ENCODE measurements at places on chromosomes 3 and 15. TPM values are rescaled to one million over a fixed set of nuclear protein-coding genes. Genes with fewer than 3 reads are reported as not detected.

Gene SPATA12
- total RNA-seq, result 1.9 TPM

Gene VGLL3
- not detected for total RNA-seq

Gene TM4SF1
- 154 TPM for total RNA-seq

Gene GNAT1
- not detected for total RNA-seq

Gene FETUB
- 0.45 TPM for total RNA-seq

Gene TBC1D2B
- 14.5 TPM for total RNA-seq

Gene KY
- not detected for total RNA-seq

- DNase-seq, result peak; percentile 13
These were observed 446.5 kb downstream of the GRM7 start for GRCh38 chr3:7307410-7307809.

DNA sequence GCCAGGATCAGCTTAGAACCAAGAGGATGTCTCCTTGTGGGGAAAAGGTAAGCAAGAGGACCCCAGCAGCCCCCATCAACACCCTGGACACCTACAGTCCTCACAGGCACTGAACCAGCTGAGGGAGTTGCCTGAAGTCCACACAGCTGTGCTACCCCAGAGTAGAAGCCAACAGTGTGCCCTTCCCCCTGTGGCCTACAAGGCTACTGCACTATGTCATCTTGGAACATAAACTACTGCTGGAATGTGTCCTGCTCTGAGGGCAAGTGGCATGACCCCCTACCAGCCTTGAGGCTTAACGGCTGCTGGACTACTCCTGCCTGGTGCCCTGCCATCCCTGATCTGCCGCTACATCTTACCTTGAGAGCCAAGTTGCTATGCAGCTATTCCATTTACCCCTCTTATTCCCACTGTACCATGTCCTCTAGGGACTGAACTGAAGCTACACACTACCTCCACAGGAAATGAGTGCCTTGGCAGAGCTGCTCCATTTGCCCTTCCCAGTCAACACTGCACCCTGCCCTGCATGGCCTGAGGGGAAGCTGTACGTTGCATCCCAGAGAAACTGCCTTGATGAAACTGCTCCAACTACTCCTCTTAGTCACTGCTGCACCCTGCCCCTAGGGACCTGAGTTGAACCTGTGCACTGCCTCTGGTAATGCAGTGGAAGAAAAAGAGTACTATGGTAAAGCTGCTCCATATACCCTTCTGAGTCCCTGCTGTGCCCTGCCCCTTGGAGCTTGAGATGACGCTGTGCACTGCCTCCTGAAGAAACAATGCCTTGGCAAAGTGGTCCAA, 40.2 kb upstream of the ATP13A5 start:
- DNase-seq, result no peak

- DNase-seq, result no peak
These were observed 10.6 kb upstream of the ITPKA start for GRCh38 chr15:41483115-41483514.

- peak; percentile 71 for DNase-seq
These were observed 365.5 kb downstream of the SHQ1 start for GRCh38 chr3:72482589-72483321.

- peak; percentile 50 for DNase-seq
These were observed 3.6 kb upstream of the CLDN16 start for GRCh38 chr3:190384309-190384756.

- peak; percentile 42 for DNase-seq
These were observed 130.5 kb upstream of the LMCD1 start for GRCh38 chr3:8371085-8371551.

- peak; percentile 47 for DNase-seq
These were observed 1.5 kb downstream of the MRPL46 start for GRCh38 chr15:88465633-88466224.

GRCh38 chr3:133040696-133041523, 2.7 kb downstream of the TMEM108 start:
- DNase-seq, result peak; percentile 57

GRCh38 chr3:176562331-176562730, 635.0 kb downstream of the TBL1XR1 start:
- DNase-seq, result no peak

DNA sequence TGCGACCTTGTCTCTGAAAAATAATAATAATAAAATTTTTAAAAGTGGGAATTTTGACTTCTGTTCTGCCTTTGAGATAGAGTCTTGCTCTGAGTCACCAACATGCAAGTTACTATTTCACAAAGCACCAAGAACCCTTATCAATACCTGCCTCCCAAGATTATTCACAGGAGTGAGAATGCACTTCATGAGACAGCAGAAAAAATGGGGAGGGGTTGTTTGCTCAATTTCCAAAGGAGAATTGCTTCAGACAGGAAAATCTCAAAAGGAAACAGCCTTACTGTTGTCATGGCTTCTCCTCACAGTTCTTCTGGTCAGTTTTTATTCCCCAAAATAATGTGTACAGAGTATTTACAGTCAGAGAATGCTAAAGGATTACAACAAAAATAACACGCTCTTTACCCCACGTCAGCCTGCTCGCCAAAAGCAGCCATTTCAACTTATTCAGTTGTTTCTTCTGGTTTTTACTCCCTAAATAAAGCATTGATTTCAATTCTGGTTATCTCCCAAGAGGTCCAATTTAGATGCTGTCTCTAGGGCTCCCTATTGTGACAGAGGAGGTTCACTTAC, 89.0 kb downstream of the PPCDC start:
- no peak for DNase-seq

GRCh38 chr15:76988867-76989780, 5.8 kb upstream of the PSTPIP1 start:
- DNase-seq, result no peak

- DNase-seq, result no peak
These were observed 11.5 kb downstream of the RBPMS2 start for GRCh38 chr15:64763874-64764273.

DNA sequence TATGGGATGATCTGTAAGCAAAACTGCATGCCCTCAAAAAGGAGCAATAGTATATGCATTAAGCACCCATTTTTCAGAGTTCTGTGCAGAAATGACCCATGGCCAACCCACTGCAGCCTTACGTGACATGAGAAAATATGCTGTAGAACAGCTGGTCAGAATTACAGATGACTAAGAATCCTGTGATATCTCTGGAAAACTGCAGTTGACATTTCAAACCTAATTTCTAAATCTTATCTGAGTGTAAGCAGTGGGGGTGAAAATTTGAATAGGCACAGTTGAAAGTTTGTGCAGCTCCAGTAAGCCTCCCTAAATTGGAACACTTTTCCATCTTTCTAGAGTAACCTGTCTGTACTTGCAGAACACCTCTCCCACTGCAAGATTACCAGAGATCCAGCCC, 28.7 kb upstream of the COL6A6 start:
- no peak for DNase-seq

DNA sequence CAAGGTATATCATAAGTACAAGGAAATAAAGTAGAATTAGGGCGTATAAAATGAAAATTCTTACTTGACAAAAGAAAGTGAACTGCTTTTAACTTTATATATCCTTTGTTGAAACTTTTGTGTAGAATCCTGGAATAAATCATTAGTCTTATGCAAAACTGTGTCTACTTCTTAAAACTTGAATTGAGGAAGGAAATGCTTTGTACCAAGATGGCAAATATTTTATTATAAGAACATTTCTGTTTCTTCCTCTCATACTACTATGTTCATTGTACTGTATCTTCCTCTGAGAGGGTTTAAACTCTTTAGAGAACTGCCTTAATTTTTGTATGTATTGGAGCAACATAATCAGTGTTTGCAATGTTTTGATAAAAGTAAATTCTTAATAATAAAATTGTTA, 42.0 kb downstream of the RASA2 start:
- no peak for DNase-seq

GRCh38 chr3:89107461-89108290, at the start of gene EPHA3:
Gene EPHA3 (plus strand): TSS chr3:89107621. CDS start chr3:89107749, 128 bp downstream.
- DNase-seq, result peak; percentile 13

DNA sequence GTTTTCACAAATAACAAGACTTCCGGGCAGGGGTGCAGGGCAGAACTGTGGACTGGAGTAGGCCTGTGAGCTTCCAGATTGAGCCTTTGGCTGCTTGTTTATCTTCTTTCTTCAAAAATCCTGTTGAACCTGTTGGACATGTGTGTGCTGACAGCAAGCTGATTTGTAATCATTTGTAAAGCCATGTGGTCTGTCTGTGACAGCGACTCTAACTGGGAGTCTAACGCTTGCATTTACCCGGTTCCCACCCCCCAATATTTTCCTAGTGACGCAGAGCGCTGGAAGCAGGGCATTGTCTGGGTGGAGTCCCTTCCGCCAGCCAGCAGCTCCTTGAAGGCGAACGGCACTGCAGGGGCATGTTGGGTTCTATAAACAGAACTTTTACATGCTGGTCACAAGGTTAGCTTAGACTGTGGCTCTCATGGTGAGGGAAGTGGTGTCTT, 85.7 kb upstream of the MYZAP start:
- peak; percentile 77 for DNase-seq

DNA sequence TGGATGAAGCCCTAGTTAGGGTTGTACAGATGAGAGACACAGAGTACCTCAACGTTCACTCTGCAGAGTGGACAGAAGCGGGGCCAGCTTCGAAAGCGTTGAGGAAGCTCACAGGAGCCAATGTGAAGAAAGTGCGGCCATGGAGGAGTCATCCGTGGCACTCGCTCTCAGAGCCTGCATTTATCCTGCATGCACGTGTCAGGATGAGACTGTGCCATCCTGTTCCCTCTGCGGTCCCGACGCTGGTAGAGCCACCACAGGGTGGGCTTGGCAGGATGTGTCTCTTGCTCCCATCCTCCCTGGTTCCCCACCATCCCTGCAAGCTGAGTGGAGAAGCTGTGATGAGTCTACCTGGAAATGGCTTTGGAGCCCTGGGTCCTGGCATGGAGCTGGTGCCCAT, 39.3 kb downstream of the KLHL25 start:
- no peak for DNase-seq

- no peak for DNase-seq
These were observed 808.4 kb downstream of the IGSF11 start for GRCh38 chr3:118226206-118226605.

- DNase-seq, result no peak
These were observed 22.0 kb downstream of the GPR15 start for GRCh38 chr3:98553753-98554152.

DNA sequence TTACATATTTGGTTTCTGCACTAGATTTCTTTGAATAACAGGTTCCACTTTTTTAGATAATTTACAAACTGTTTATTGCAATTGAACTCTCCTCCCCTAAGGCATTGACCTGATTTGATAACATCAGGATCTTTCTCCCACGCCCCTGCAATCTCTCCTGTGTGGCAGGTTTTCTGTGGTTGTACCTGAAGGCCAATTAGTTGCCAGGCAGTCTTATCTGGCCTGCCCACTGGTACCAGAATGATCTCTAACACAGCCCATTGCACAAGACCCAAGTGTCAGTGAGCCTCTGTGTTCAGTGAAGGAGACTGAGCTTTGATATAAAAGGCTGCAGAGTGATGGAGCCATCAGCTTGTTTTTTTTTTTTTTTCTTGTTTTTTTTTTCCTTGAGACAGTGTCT, 3.3 kb downstream of the ACAD9 start:
- no peak for DNase-seq

DNA sequence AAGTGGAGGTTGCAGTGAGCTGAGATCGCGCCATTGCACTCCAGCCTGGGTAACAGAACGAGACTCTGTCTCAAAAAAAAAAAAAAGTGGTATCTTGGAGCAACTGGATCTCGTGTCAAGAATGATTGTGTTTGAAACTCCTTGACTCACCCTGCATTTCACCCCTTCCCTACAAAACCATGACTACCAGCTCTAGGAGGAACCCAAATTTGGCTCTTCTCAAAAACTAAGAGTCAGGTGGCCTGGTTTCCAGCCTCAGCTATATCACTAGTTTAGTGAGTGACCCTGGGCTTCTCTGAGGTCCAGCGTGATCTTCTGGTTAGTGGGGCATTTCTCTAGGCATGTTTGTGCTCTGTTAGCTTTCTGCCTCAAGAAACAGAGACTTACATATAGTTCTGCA, 222.1 kb downstream of the FAM43A start:
- no peak for DNase-seq

- no peak for DNase-seq
These were observed 30.1 kb upstream of the XIRP1 start for GRCh38 chr3:39222462-39222861.

DNA sequence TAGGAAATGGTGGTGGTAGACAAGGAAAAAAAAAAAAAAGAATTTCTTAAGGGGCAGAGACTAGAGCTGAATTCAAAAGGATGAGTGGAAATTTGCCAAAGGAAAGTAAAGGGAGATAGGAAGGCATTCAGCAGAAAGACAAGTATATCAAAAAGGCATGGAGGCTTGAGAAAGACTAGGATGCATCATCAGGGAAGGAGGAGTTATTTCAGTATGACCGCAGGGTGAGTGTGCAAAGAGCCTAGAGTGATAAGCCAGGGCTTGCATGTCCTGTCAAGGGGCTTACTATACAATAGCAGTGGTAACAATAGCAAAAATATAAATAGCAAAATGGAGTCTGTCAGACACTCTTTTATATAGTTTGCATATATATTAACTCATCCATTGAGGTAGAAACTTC, 112.0 kb downstream of the FRMD4B start:
- peak; percentile 29 for DNase-seq
